Calu3 (cell line): ENCODE measurements at places on chromosomes 6 and 20. TPM values are rescaled to one million over a fixed set of nuclear protein-coding genes. Genes with fewer than 3 reads are reported as not detected.

The SSR1 gene
- 96.2 and 115 TPM in 2 replicates for total RNA-seq

The LY6G6D gene
- total RNA-seq: not detected in 2 replicates

GRCh38 chr20:48196486-48196885 is 411.2 kb upstream of the SULF2 start:
- DNase-seq: peak; percentile 45

- no peak for DNase-seq
Observed at GRCh38 chr6:134082191-134082590, 29.8 kb upstream of the SLC2A12 start.

The WFDC2 gene
- total RNA-seq: 295 TPM in 2 replicates

GRCh38 chr6:98036344-98036923 is 753.4 kb upstream of the MMS22L start:
- DNase-seq: no peak
